Glutamatergic neuron (in vitro differentiated cells): ENCODE measurements at places on chromosomes 11 and 22. TPM values are rescaled to one million over a fixed set of nuclear protein-coding genes. Genes with fewer than 3 reads are reported as not detected.

RASL10A gene
- total RNA-seq = 1.3 TPM

GGT5 gene
- total RNA-seq = 10.7 TPM

OR10AG1 gene
- not detected for total RNA-seq

OR10G4 gene
- total RNA-seq = not detected

DGCR6 gene
- 11.7 TPM for total RNA-seq

TSPAN18 gene
- 80.4 TPM for total RNA-seq

SLC43A1 gene
- 5.2 TPM for total RNA-seq

CRYAB gene
- total RNA-seq = 0.64 TPM

BIK gene
- 17.3 TPM for total RNA-seq

BSX gene
- not detected for total RNA-seq

SCUBE1 gene
- 25.8 TPM for total RNA-seq

PDE3B gene
- 14.1 TPM for total RNA-seq

SLC17A6 gene
- total RNA-seq = 170 TPM

OR1S1 gene
- total RNA-seq = not detected

RHOD gene
- not detected for total RNA-seq
